ENCODE measurements at places on chromosomes 13 and 19.

DNA sequence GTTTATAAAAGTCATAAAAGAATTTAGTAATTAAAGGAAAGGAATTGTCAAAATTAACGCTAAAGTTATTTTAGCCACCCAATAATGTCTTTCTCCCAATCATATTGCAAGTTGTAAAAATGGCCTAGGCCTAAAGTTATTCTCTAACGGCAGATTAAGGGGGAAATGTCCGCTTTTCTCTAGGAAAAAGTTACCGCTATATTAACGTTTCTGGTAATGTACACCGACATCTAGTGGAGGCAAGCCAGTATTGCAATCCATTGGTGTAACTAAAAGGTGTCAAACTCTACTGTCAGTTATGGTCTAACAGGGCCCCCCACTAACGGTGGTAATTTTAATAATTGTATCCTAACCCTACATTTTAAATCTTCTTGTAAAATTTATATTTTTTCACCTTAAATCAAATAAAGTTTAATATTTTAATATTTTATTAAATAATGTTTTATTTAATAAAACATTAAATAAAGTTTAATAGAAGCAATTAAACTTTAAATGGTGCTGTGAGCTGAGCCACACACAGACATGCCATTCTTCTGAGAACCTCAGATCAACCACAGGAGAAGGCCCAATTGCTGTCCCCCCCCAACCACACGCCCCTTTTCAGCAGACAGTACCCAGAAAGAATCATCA lies 35.9 kb upstream of the ZSCAN5A start:
- DNase-seq = peak; percentile 17

DNA sequence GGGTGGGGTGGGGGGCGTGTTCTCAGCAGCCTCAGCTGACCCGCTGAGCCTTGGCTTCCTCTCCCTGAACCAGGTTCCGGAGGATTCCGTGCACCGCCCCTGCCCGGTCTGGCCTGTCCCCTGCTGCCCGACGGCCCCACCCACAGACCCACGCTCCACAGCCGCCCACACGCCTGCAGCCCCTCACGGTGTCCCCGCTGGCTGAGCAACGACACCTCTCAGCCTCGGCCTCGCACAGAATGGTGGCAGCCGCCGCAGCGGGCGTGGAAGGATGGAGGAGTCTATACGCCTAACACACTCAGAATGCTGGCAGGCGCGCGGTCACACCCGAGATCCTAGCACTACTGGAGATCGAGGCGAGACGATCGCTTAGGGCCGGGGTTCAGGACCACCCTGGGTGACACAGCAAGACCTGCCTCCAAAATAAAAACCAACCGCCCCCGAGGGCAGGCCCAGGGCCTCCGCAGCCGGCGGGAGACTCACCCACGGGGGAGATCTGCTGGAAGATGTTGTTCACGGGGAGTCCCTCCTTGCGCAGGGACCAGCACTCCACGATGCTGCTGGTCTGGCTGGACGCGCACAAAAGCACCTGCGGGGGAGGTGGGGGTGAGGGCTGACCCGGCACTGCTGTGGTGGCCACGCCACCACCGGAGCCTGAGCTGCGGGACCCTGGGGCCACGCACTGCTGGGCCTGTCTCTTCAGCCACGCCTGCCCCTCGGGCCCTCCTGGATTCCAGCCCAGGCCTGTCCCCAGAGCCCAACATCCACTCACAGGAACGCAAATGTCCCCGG lies 8.4 kb downstream of the MED16 start:
- no peak for DNase-seq

GRCh38 chr13:19159761-19160420 lies 21.7 kb downstream of the TUBA3C start:
- no peak for DNase-seq

DNA sequence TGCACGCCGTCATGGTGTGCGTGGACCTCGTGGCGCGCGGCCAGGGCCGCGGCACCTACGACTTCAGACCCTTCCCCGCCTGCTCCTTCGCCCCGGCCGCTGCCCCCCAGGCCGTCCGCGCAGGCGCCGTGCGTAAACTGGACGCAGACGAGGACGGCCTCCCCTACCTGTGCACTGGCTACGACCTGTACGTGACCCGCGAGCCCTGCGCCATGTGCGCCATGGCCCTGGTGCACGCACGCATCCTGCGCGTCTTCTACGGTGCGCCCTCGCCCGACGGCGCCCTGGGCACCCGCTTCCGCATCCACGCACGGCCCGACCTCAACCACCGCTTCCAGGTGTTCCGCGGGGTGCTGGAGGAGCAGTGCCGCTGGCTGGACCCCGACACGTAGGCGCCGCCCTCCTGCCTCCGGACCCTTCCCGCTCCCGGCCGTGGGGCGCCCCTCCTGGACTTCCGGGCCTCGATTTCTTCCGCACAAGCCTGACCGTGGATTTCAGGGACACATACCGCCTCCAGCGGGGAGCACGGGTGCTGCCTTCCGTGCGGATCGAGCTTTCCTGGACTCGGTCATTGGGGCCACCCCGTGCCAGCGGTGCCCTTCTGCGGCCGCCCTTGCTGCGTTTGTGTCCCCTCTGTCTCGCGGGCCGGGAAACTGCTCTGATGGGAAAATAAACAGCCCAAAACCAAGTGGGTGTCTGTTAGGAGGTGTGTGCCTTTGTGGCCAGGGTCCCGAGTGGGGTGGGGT lies 7.7 kb downstream of the ADAT3 start:
- no peak for DNase-seq

DNA sequence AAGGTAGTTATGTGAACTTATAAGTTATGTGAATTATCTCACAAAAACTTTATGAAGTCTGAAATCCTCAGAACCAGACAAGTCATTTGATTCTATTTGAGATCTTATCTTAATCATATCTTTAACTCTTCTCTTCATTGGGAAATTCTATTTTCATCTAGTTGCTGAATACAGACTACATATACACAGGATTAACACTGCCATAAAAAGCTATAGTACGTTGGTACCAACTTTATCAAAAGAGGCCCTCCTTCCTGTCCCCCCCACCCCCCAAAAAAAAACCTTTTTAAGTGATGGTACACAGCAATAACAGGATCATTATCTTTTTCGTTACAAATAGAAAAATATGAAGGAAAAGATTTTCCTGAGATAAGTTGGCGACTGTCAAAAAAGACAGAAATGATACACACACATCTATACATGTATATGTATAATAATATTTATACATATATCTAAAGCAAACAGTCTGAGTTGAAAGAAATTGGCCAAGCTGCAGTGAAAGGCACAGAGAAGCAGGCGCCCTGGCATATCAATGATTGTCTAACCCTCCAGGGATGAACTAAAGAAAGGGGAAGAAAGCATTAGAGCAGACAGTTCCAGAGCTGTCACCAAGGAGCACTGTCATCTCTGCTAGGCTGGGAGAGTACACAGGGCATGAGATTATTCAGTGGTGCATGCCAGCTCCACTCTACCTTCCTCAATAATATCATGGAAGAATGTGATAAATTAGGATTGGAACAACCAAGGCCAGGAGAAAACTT lies 116.7 kb downstream of the KLF12 start:
- DNase-seq = no peak

- DNase-seq = no peak
These were observed 14.6 kb downstream of the ADGRE5 start for GRCh38 chr19:14395710-14396336.

DNA sequence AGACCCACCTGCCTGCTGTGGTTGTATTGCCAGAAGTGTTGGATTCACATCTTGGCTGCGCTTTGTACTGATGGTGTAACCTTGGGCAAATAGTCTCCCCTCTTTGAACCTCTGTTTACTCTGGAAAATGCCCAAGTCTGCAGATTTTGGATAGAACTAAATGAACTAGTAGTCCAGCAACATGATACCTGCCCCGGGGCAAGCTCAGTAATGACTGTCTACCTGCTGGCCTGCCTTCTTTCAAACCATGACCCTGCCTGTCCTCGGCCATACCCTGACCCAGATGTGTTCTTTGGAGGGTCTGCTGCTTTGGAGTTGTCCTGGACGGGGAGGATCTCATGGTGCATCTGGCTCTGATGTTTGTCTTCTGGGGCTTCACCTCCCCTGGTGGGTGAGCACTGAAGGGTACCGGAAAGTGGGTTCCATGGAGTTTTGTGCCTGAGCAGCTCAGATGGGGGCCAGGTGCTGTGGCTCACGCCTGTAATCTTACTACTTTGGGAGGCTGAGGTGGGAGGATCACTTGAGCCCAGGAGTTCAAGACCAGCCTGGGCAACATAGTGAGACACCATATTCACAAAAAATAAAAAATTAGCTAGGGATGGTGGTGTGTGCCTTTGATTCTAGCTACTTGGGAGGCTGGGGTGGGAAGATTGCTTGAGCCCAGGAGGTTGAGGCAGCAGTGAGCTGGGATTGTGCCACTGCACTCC lies 59.5 kb downstream of the TNFRSF19 start:
- DNase-seq = no peak

- DNase-seq = no peak
These were observed 7.3 kb upstream of the PSMD8 start for GRCh38 chr19:38367041-38367440.

- no peak for DNase-seq
These were observed 21.5 kb downstream of the NECTIN2 start for GRCh38 chr19:44867578-44867977.

- no peak for DNase-seq
These were observed 8.0 kb upstream of the TMEM160 start for GRCh38 chr19:47056411-47056810.

- DNase-seq = no peak
These were observed 1.0 kb upstream of the PCDH8 start for GRCh38 chr13:52849291-52850071.

DNA sequence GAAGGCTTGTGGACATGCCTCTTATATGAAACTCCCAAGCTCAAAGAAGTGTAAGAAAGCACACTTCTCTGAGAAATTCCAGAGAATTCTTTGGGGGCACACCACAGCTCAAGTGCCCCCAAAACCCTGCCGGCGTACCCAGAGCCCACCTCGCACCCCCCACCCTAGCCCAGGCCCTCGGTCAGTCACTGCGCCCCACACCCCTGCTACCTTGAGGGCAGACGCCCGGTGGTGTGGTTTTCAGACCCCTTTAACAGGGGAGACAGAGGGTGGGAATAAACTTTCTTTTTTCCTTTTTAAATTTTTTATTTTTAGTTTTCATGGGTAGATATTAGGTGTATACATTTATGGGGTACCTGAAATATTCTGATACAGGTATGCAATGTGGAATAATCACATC lies 29.5 kb downstream of the PEPD start:
- DNase-seq = no peak

DNA sequence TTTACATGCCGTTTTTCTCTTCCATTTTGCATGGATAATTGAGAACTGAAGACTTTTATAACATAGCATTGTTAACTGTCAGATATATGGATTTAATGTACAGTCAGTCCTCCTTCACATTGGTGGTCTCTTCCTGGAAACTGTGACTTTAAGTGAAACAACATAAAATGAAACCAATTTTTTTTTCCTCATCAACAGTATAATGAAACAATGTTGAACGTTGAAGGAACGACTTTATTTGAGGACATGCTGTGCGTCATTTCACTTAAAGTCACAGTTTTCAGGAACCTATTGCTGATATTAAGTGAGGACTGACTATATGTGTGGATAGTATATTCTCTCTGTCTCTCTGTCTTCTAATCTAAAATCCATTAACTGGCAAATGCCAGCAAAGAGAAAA lies 54.8 kb downstream of the COG3 start:
- DNase-seq = no peak

GRCh38 chr13:113545455-113545930 lies 39.1 kb upstream of the TFDP1 start:
- peak; percentile 24 for DNase-seq

- no peak for DNase-seq
These were observed 1.8 kb upstream of the KCTD15 start for GRCh38 chr19:33794683-33795369.

DNA sequence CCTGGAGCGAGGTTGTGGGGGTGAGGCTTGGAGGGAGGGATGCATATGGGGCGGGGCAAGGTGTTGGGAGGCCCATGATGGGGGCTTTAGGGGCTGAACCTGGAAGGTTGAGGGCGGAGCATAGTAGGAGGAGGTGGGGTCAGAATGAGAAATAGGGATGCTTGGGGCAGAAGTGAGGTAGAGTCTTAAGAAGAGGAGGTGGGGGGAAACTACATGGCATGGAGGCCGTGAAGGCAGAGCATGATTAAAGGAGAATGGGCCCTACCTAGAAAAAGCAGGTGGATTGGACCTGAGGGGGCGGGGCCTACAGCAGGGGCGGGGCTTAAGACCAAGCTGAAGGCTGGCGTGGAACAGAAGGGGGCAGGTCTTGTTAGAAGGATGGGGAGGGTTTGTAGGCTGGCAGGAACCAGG lies 799 bp downstream of the NR1H2 start:
- no peak for DNase-seq

- no peak for DNase-seq
These were observed 1705.5 kb downstream of the SLITRK1 start for GRCh38 chr13:82176751-82177150.

- no peak for DNase-seq
These were observed 1156.5 kb downstream of the OLFM4 start for GRCh38 chr13:54185101-54185500.

- DNase-seq = no peak
These were observed 91.0 kb downstream of the UFM1 start for GRCh38 chr13:38440666-38441065.

- no peak for DNase-seq
These were observed 30.7 kb downstream of the CEACAM1 start for GRCh38 chr19:42497492-42498168.

DNA sequence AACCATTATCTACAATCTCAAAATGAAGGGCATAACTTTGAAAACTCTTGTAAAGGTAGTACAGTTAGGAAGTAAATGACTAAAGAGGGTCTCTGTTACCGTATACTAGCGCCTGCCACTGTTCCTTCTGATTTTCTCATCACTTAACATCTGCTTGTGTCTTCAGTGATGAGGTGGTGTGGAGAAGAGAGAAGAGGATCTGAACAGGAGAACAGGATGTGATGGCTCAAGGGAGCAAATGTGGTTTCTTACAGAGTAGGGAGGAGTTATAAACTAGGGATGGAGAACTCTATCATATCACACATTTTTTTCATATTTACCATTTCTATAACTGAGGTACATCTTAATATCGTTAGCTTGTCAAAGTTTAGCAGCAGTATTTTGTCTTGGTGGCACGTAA lies 1.1 kb downstream of the KCTD4 start:
- DNase-seq = no peak

- DNase-seq = no peak
These were observed at the start of gene CACNA1A for GRCh38 chr19:13506471-13506820. CACNA1A (minus strand) TSS chr19:13506479; CDS start chr19:13506224, 255 bp downstream.

DNA sequence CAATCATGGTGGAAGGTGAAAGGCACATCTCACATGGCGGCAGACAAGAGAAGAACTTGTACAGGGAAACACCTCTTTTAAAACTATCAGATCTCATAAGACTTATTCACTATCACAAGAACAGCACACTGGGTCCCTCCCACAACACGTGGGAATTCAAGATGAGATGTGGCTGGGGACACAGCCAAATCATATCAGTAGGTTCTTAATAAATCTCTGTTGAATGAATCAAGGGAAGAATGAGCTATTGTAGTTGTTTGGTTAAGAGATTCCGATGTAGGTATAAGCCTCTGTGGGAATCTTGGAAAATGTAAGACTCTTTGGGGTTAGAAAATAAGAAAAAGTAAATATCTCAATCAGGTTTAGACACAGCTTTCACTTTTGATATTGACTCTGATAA lies 400.2 kb downstream of the KCNRG start:
- no peak for DNase-seq

All from GM04504 (cell line).